ENCODE measurements at places on chromosomes 4 and X. TPM values are rescaled to one million over a fixed set of nuclear protein-coding genes. Genes with fewer than 3 reads are reported as not detected.

GRCh38 chrX:39759526-39760224 lies 338.1 kb downstream of the BCOR start:
- DNase-seq, result peak; percentile 74

GRCh38 chr4:20086067-20086798 lies 165.5 kb upstream of the SLIT2 start:
- no peak for DNase-seq

GRCh38 chr4:37892641-37893040 lies 1.8 kb downstream of the TBC1D1 start:
- no peak for DNase-seq

GRCh38 chrX:100512471-100512870 lies 72.3 kb upstream of the TNMD start:
- DNase-seq, result no peak

DNA sequence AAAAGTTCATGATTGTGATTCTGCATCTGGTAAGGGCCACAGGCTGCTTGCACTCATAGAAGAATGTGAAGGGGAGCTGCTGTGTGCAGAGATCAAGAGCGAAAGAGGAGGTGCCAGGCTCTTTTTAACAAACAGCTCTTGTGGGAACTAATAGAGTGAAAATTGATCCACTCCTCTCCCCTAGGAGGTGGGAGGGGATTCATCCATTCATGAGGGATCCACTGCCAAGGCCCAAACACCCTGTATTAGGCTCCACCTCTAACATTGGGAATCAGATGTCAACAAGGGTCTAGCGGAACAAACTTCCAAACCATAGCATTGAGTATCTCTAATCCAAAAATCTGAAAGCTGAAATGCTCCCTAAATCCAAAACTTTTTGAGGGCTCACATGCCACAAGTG lies 16.4 kb upstream of the PPID start:
- no peak for DNase-seq

DNA sequence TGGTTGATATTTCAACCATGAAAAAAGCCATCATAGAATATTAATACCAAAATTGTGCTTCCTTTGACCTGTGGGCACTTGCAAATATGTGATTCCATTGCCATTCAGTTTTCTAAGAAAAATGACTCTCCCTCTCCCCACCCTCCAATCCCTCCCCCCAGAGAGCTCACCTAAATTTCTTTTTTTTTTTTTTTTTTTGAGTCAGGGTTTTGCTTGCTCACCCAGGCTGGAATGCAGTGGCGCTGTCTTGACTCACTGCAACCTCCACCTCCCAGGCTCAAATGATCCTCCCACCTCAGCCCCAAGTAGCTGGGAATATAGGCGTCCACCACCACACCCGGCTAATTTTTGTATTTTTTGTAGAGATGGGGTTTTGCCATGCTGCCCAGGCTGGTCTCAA lies 47.0 kb downstream of the SNX25 start:
- DNase-seq, result no peak

DNA sequence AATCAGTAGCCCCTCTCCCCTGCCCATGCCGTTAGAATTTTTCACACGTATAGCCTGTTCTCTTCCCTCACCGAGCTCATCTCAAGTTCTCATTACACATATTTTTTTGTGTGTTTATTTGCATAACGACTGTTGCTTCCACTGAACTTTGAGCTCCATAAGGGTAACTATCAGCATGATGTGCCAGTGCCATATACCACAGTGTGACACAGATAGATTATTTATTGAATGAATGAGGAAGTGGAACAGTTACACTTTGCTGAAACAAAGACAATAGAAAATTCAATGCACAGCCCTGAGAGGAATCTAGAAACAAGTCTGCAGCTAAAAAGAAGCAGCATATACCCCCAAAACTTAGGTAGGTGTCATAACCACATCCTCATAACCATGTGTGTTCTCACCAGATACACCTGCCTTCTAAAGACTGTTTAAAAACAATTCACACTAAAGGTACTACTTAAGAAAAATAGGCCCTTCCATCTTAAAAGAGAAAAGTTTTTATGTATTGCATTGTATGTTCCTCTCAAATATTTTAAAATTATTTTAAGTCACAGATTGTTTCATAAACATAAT lies 389.9 kb downstream of the PACRGL start:
- DNase-seq, result no peak

The JAKMIP1 gene
- not detected for total RNA-seq

- no peak for DNase-seq
Measured at GRCh38 chrX:111102636-111103035, 6.6 kb downstream of the PAK3 start.

GRCh38 chr4:144202081-144202480 lies 61.6 kb upstream of the GYPA start:
- DNase-seq, result no peak

DNA sequence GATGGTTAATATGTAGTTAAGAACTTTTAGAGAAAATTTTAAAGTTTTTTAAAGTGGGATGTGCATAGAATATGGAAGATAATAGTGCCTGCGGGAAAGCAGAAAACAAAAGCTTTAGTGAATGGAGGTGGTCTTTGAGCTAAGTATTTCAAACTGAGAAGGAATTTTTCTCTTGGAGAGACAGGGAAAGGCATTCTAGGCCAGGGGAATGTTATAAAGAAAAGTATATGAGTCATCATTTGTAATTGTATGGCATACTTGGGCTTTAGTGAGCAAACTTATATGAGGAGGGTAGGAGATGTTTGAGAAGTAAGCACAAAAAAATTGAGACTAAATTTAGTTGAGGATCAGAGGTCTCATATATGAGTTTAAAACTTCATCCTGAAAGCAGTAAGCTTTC lies 467.0 kb downstream of the PPARGC1A start:
- no peak for DNase-seq

DNA sequence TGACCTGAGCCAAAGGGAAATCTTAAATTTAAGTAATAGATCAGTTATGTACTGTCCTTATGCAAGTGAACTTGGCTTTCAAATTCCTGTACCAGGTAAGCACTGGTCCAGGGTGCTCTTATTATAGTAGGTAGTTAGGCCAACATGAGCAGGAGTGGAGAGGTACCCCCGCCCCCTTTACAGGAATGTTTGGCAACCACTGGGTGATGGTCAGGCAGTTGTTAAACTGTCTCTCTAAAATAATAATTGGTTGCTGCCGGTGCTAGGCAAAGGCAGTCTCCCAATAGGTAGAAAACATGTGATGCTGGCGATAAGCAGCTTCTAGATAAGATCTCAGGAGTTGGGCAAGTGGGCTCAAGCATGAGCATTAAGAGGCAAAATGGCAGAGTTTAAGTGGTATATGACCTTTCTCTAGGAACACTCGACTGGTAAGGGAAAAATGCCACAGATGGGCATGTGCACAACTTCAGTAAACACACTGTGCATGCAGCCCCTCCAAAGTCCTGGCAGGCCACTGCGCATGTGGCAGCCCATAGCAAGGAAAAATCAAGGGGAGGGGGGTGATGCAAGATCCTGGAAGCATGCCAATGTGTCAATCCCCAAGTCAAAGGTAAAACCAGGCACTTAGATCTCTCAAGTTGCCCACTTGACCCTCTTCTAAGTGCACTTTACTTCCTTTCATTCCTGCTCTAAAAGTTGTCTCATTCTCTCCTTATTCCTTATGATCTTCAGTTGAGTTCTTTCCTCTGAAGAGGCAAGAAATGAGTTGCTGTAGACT lies 1239.7 kb downstream of the C4orf33 start:
- DNase-seq, result no peak

DNA sequence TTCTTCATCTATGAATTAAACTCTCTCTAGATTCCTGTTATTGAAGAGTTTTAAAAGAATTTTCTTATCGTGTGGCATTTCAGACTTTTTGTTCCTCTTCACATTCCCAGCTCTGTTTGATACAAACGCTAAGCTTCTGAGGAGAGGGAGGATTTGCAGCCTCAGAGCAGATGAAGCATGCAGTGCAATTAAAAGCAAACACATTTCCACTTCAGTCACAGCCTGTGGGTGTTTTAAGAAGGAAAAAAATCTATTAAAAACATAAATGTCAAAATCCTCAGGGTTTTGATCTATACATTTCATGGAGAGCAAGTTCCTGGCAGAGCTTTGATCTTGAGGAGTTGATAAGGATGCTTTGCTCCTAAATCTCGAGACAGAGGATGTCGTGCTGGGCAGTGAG lies 442.4 kb upstream of the BOD1L1 start:
- no peak for DNase-seq

The RHOXF2 gene
- total RNA-seq, result not detected

DNA sequence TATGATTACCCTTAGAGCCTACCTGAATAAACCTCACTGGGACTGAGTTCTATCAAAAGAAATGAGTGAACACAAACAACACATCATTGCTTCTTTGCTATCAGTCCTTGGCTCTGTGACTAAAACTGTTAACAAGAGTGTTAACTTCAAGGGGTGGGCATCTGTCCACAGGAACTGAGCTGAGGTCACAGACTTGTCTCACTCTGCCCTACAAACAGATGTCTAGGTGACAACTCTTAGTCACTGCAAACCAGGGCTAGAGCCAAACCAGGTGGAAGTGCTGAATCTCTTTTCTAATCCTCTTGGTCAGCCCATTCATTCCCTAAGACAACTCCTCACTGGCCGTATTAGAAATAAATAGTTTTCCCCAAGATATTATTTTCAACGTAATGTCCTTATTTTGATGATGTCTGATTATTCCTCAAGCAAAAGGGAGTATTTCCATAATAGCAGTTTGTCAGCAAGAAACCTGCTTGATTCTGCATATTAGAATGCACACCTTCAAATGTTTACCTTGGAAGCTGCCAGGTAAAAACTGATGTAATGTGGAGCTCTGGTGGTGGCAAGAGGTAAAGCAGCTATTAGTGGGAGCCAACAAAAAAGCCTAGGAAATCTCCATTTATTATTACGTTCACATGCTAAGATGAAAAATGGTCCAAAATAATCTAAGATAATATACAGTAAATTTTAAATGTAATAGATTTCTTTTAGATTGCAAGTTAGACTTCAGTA lies 4.0 kb downstream of the COL25A1 start:
- no peak for DNase-seq

GRCh38 chrX:7045238-7045955 lies 102.1 kb upstream of the STS start:
- no peak for DNase-seq

DNA sequence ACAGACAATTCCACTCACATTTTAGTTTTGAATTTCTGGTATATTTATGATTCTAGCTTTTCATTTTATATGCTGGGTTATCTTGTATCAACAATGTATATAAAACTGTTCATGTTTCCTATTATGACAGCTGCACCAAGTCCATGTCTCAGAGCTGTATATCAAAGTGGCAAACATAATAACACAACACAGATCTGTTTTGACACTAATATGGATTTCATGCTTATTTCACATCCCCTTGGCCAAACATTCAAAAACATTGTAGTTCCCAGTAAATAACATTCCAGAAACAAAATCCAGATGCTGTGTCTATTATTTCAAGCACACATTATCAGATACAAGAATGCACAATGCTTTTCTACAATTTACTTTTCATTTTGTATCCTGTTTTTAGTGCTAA lies 380.6 kb upstream of the MAGEB2 start:
- DNase-seq, result no peak

DNA sequence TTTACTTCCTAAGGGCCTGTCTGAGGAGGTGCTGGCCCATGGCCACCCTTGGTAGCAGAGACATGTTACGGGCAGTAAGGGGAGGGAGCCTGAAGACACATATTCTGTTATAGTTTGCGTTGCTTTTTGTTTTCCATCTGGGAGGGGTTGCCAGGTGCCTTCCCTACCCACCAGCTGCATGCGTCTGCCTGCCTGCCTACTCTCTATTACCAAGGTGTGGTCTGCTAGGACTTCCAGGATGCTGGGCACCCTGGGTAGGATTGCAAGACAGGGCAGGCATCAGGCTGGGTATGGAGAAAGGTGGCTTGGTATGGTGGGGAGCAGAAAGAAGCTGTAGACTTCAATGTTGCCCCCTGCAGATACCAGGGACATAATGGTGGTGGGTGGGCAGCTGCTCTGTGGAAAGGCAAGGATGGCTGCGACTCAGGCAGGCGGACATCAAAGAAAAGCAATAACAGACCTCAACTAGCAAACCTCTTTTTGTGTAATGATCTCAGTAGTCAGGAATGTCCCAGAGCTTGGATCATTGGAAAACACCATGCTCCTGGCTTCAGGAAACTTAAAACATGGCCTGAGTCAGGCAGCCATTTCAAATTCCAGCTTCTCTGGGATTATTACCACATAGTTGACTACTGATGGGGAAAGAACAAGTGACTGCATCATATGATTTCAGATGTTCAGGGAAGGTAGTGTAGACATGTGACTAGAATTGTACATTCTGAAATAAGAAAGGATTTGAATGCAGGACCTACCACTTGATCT lies 67.8 kb downstream of the HOPX start:
- no peak for DNase-seq

DNA sequence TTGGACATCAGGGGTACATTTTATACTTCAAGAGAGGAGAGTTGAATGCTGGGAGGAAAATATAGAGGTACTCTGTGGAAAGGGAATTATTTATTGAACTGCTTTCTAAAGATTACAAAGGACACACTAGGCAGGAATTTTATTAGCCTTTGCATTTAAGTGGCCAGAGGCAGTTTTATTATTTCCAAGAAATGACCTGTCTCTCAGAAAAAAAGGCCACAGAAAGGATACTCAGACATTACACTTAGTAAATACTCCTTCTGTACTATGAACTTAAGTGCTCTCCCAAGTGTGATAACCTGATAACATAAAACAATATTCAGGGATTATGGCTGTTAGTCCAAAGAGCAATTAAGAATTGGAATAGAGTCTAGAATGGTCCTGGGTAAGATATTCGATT lies 7.5 kb downstream of the LRRC66 start:
- no peak for DNase-seq

The CWH43 gene
- total RNA-seq, result not detected

The SHISA3 gene
- total RNA-seq, result 23.6 TPM

The NAA10 gene
- 155 TPM for total RNA-seq

DNA sequence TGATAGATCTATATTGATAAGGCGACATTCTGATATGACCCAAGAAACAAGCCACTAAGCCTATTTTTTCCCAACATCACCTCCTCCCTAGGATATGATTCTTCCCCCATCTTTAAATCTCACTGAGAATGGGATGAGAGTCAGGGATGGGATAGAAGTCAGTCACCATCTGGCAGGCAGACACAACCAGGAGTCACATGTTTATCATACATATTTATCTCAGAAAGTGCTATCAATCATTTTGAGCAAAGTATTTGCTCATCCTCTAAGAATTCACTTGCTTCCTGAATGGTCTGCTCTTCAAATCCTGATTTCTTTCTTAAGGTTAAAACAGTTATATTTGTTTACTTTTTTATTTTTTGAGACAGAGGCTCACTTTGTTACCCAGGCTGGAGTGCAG lies 20.3 kb downstream of the DNAAF6 start:
- no peak for DNase-seq

The NRK gene
- 3.2 TPM for total RNA-seq

GRCh38 chr4:102503831-102504786 lies 3.0 kb downstream of the NFKB1 start:
- DNase-seq, result no peak

The SOWAHB gene
- 6.5 TPM for total RNA-seq
